ENCODE measurements at places on chromosomes 1 and 21. TPM values are rescaled to one million over a fixed set of nuclear protein-coding genes. Genes with fewer than 3 reads are reported as not detected.

The LCE3A gene
- total RNA-seq, result not detected

DNA sequence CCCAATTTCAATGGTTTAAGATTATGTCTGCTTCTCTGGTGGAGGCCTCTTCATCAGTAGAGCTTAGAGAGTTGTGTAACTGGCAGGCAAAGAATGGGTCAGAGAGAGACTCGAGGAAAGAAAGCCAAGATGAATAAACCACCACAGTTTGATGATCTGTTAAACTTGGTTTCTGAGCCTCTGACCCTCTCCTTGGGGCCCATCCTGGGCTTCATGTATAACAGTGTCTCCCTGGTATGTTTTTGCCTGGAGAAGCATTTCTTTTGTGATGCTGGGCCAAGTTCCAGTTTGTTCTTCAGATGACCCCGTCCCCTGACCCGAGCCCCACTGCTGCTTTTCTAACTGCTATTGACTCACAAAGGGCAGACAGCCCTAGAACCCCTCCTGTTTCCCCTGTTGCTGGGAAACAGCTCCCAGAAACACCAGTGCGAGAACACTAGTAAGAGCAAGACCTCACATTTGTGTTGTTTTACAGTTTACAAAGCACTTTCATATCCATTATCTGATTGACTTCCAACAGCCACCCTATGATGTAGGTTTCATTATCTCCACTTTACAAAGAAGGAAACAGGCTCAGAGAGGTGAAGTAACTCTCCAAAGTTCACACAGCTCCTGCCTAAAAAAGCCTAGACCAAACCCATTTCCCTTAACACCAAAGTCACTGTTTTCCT is 9.0 kb downstream of the CD2 start:
- no peak for DNase-seq

DNA sequence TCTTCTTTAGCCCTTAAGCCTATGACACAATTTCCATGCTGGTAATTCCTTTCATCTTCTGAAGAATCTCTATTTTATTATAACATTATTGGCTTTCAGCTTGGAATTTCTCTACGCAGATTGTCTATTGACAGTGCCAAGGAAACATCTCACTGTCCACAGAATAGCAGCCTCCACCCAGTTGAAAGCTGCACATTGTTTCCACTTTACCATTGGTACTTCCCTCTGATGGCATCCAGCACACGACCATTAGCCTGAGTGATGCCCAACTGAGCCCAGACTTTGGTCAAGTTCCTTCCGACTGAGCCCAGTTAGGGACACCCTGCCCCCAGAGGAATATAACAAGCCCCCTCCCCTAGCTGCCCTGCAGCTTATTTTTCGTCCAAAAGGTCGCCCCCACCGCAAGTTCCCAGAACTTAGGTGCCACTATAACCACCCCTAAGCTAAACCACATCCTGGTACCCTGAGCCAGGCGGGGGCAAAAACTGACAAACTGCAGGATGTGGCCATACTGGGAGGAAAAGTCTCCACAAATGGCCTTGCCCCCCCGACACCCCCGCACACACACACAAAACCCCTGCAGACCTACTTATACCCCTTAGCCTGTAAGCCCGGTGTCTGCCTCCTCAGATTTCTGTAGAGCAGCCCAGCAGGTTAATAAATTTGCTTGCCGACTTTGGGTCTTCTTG is 13.2 kb downstream of the GBP5 start:
- DNase-seq, result no peak

DNA sequence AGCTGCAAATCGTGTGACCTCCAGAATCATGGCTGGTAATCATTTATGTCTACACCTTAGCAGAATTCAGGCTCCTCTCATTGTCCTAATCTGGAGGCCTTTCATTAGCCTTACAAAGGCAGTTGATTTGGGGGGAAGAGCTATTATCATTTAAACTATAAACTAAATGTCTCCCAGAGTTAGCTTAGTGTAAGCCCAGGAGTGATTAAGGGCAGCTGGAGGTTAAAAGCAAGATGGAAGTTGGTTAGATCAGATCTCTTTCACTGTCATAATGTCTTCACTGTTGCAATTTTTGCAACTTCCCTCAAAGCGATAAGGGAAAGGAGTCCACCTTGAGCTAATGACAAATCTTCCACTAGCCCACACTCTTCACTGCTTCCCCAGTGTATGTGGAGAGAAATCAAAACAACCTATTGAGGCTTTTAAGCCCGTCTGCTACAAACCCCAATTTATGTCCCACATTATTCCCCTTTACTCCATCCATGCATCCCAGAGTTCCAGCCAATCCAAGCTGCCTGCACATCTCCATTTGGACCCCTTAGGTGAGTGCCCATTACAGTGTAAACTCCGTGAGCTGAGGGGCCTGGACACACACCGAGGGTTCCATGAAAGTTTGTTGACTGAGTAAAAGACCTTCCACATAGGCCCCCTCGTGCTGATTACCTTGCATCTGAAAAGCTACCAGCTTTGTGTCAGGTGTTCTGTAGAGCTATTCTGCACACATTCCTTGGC is 61.5 kb upstream of the KLHDC7A start:
- no peak for DNase-seq

DNA sequence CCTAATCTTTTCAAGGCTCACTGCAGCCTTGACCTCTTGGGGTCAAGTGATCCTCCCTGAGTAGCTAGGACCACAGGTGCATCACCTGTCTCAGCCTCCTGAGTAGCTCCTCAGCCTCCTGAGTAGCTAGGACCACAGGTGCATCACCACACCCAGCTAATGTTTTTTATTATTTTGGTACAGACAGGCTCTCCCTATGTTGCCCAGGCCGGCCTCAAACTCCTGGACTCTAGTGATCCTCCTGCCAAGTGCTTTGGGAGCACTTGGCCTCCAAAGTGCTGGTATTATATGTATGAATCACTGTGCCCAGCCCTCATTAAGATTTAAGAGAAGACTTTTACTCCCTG is 58.5 kb upstream of the S1PR1 start:
- DNase-seq, result no peak

The TBX19 gene
- 2.9 TPM for total RNA-seq

DNA sequence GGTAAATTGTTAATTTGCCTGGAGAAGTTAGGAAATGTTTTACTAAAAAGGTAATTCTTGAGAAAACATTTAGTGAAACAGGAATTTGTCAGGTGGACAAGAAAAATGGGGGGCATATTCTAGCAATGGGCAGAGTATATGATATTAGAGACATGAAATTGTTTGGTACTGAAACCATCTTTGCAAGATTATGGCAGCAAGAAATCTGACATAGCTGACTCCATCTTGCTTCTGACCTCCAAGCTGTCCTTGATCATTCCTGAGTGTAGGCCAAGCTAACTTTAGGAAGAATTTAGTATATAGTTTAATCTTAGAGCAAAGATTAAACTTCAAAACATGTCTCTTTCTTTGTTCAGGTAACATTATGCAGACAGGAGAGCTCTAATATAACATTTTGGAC is 14.0 kb upstream of the SAMSN1 start:
- DNase-seq, result no peak

GRCh38 chr1:26734501-26735058 is 38.8 kb downstream of the ARID1A start:
- no peak for DNase-seq

GRCh38 chr1:189513091-189513490 is 964.6 kb downstream of the BRINP3 start:
- DNase-seq, result peak; percentile 19

GRCh38 chr1:6873298-6874015 is 88.2 kb downstream of the CAMTA1 start:
- no peak for DNase-seq

The LCE1D gene
- not detected for total RNA-seq

The HOOK1 gene
- total RNA-seq, result 5.5 TPM

DNA sequence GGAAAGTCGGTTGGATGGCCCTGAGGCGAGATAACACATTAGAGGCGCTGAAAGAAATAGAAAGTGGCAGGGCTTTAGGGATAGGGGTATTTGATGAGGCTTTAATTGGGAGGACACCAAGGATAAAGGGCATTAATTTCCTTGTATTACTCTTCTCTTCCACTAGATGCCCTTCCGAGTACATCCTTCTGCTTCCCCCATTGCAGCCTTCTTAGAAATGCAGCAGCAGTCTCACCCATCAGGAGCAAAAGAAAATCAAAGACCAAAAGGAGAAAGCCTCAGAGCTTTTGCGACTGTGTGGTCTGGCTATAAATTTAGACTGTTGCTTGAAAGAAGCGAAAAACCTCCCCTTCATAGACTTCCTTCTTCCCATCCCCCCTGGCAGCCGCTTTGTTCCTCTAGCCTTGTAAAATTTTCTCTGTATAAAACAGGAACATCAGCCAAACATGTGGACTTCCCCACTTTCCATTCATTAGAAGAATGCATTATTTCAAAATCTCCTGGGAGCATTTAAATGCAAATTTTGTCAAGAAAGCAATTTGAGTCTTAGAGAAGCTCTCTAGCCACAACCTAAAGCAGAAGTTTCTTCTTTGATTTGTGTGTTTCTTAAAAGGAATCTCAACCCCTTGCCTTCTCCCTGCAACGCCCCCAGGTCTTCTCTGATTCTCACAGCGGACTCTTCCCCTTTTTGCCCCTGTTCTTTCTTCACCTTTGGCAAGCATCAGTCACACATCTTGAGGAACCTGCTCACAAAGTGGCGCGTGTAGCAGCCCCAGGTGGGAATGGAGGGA is 76.6 kb downstream of the NDUFS5 start:
- DNase-seq, result peak; percentile 62

- no peak for DNase-seq
These were observed 876 bp downstream of the MOB3C start for GRCh38 chr1:46615735-46616134.

GRCh38 chr1:14728516-14728915 is 130.0 kb downstream of the KAZN start:
- no peak for DNase-seq

DNA sequence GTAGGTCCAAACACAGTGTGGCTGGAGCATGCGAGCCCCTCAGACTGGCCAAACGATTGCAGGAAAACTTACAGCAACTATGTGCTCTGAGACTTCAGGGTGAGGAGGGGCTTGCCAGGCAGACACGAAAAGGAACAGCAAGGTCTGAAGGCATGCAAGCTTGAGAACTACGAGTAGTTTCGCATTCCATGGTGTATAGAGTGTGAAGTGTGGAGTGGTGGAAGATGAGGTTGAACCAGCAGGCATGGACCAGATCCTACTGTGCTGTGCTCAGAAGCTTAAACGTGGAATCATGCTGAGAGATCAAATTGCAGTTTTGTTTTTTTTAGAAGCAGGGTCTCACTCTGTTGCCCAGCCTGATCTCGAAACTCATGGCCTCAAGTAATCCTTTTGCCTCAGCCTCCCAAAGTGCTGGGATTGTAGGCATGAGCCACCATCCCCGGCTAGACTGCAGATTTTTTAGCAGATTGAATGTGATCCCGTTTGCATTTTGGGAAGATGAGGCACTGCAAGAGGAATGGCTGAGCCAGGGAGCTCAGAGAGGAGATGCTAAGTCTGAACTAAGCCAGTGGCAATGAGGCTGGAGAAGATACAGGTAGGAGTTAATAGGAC is 5.1 kb upstream of the TFAP2E start:
- DNase-seq, result no peak

DNA sequence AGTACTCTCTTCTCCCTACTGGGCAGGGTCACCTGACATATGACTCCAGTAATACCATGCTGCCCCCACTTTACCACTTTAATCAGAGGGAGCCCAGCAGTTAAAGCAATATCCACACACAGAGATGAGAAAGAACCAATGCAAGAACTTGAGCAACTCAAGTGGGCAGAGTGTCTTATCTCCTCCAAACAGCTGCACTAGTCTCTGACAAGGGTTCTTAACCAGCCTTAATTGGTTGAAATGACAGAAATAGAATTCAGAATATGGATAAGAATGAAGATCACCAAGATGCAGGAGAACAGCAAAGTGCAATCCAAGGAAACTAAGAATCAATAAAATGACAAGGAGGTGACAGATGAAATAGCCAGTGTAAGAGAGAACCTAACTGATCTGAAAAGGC is 91.0 kb downstream of the KCNT2 start:
- no peak for DNase-seq

- no peak for DNase-seq
These were observed 15.8 kb upstream of the BACE2 start for GRCh38 chr21:41152147-41152546.

The SH3BGR gene
- 3.6 TPM for total RNA-seq

The SPATA46 gene
- not detected for total RNA-seq

- DNase-seq, result no peak
These were observed 16.8 kb downstream of the ASPM start for GRCh38 chr1:197129698-197130097.

The OR2L5 gene
- total RNA-seq, result not detected

GRCh38 chr1:170086399-170087032 is 12.0 kb upstream of the KIFAP3 start:
- no peak for DNase-seq

GRCh38 chr1:78869136-78869535 is 137.4 kb downstream of the ADGRL4 start:
- no peak for DNase-seq

The IL19 gene
- total RNA-seq, result not detected

The PPT1 gene
- total RNA-seq, result 141 TPM

DNA sequence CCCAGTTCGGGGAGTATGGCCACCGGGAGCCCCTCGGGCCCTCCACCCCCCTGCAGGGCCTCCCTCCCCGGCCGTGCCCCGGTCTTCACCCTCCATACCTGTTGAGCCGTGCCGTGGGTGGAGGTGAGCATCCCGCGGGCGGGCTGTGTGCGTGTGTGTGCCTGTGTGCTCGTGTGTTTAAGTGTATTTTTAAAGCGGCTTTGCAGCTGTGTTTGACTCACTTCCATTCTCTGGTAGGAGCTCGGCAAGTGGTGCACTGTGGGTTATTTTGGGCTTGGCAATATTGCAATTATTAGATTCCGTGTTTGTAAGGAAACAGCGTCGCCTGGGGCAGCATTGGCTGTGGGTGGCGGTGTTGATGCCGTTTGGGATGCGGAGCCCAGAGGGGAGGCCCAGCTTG is 20.3 kb upstream of the PLCH2 start:
- no peak for DNase-seq

DNA sequence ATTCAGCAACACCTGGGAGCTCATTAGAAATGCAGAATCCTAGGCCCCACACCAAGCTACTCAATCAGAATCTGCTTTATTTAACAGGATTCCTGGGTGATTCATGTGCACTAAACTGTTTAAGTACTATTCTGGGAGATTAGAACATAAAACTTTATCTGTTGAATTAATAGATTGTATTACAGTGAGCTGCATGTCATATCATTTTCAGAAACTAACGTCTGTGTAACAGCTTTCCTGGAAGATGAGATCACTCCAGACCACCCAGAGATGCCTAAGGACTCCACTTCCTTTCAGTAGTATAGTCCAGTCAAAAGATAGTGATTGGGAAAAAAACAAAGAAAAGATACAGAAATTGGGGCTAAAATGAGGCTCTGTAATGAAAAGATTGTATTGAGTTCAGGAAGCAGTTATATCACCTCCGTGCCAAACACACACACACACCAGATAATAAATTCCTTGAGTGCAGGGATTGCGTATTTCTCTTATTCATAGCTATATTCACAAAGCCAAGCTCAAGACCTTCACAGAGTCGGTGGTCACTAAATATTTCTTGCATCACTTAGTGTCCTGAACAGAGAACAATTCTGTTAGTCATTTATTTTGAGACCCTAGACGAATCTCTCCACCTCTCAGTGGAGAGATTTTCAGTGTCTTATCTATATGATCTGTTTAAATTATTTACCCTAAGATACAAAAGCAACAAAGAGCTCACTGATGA is 178.2 kb downstream of the DSCAM start:
- DNase-seq, result no peak
